ENCODE measurements at places on chromosomes 12 and 14. TPM values are rescaled to one million over a fixed set of nuclear protein-coding genes. Genes with fewer than 3 reads are reported as not detected.

Gene CMAS
- total RNA-seq = 30.8 TPM

Gene IFT81
- total RNA-seq = 10.6 TPM

Gene KRT81
- total RNA-seq = 0.13 TPM

Gene PSEN1
- 26.2 TPM for total RNA-seq

Gene ANO4
- not detected for total RNA-seq

Gene SLC6A13
- not detected for total RNA-seq

Gene SCARB1
- 15.7 TPM for total RNA-seq

Gene GARIN6
- not detected for total RNA-seq

Gene PTHLH
- 4.4 TPM for total RNA-seq

Gene PEX5
- total RNA-seq = 18.7 TPM

Gene EFS
- total RNA-seq = not detected

Gene ACOT6
- total RNA-seq = not detected

Gene KRT79
- 1.1 TPM for total RNA-seq

Gene RAB15
- 7.7 TPM for total RNA-seq

Gene NPAS3
- not detected for total RNA-seq

Gene SOCS2
- 19.2 TPM for total RNA-seq

Gene DNAH10
- 1.00 TPM for total RNA-seq

Gene TSPAN8
- not detected for total RNA-seq

Gene TAS2R43
- total RNA-seq = 0.29 TPM

Gene TSPAN19
- not detected for total RNA-seq

Gene OTX2
- total RNA-seq = not detected

Gene CREBL2
- 13.6 TPM for total RNA-seq

Gene FERMT2
- total RNA-seq = 164 TPM

Gene CDKN3
- total RNA-seq = 162 TPM

Gene KSR2
- total RNA-seq = 0.03 TPM

Gene REC8
- total RNA-seq = 6.8 TPM

Data from SJSA1 (cell line).